ENCODE measurements at places on chromosomes 6 and 20.

GRCh38 chr6:15955484-15955883 is 173.4 kb upstream of the MYLIP start:
- DNase-seq = no peak

GRCh38 chr6:139354189-139354588 is 20.3 kb downstream of the CITED2 start:
- DNase-seq = no peak

DNA sequence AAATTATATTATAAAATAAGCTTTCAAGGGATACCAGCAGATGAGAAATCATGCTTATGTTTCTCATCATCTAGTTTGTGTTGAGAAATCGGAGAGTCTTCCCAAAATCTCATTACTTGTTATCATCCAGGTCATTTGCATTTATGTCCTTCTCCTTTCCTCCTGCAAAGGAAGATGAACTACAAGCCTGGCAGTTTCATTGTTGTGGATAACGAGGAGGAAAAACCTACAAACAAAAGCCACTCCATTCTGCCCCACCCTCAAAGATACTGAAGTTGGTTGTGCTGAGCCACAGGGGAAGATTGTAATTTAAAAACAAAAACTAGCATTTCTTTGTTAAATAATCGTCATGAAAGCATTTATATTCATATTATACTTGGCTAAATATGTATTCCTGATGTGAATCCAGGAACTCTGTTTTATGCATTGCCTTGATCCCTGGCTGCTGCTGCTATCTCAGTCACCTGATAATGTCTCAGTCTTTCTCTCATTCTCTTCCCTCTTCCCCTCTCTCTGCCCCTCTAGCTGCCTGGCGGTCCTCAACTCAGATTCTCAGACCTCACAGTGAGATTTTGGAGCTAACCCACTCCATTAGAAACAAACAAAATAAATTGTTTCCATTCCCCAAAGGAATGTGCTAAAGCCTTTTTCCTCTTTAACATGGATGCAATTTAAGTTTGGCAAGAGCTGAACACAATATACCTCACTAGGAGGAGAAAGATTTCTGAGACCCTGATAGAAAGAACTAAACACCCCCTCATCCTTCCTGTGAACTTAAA is 185.3 kb downstream of the ADAT2 start:
- no peak for DNase-seq

GRCh38 chr6:78771586-78771985 is 95.8 kb upstream of the IRAK1BP1 start:
- DNase-seq = no peak

DNA sequence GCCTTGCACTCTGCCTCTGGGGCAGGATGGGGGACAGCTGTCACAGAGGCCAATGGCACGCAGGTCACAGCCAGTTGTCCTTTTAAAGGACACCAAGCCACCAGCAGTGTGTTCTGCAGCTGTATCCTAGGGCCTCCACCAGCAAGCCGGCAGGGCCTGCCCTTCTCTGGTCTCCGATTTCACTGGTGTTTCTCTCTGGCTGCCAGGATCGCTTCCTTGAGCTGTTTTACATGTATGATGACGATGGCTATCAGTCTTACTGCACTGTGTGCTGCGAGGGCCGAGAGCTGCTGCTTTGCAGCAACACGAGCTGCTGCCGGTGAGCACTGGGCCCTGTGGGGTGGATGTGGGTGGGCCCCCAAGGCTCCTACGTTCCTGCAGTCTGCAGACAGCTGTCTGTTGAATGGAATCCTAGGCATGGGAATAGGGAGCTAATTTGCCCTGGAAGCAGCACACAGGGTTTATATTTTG is 22.7 kb upstream of the MAPRE1 start:
- DNase-seq = no peak

DNA sequence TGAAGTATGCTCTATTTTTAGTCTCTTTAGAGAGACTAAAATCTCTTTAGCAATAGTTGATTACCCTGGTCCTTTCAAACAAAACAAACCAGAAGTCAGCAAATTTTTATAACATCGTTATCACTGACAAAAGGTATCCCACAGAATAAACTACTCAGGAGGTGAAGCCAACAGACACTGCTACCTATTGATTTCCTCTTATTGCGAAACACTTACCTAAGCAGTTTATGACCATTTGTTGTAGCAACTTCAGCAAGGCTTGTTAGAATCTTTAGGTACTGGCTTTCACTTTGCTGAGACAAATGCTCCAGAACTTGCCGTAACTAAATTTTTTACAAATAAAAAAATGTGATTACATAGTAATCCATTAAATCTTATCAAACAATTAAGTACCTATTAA is 64.4 kb downstream of the HACE1 start:
- DNase-seq = no peak

- DNase-seq = no peak
Measured at GRCh38 chr20:7758406-7758805, 181.9 kb downstream of the HAO1 start.

- no peak for DNase-seq
Measured at GRCh38 chr20:47724396-47724795, 60.9 kb downstream of the SULF2 start.

DNA sequence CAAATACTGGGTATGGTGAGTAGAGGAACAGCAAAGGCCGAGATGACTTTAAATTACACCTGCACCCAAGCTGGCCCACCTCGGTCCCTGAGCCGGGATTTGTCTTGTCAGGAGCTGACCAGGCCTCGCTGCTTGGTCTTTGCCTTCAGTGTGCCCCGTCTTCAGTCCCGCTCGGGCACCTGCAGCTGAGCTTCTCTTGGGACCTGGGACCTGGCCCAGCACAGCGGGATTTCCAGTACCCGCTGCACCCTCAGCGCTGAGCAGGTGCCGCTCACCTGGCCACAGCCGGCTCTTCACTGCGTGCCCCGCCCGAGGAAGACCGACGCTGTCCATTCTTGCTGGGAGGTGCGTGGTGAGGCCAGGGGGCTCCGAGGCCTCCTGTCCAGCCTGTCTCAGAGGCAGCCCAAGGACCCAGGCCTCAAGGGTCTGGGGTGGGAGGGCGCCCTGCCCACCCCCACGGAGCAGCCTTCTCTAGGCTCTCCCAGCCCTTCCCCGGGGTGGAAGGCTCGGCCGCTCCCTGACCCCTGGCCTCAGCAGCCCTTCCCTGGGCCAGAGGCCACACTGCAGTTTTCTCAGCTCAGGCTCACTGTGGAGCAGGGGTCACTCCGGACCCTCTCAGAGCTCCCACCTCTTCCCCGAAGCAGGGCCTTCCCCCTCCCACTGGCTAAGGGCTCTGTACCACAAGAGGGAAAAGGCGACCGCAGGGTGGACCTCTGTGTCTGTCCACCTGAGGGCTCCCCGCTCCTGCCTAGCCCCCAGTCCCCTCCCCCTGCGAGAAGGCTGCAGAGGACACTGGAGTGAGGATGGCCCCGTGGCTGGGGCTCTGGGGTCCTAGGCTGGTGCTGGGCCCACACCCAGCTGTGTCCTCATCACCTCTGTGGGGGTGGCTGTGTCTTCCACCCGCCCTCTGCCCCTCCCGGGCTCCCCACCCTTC is 119.3 kb downstream of the RNASET2 start:
- DNase-seq = no peak

DNA sequence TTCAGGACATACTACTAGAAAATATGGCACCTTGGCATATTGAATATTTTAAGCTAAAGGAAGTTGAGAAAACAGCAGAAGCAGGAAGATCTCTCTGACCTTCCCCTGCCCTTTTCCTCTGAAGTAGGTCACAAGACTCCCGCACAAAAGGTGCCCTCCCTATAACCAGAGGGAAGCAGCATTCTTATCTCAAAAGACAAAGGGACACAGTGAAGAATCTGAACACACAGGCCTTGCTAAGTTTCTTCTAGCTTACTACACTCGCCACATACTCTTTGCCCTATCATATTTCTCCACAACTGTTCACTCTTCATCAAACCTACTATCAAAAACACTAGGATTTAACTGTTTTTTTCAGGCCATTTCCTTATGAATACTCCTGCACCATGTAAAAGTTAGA is 151.2 kb downstream of the ELOVL4 start:
- DNase-seq = no peak

DNA sequence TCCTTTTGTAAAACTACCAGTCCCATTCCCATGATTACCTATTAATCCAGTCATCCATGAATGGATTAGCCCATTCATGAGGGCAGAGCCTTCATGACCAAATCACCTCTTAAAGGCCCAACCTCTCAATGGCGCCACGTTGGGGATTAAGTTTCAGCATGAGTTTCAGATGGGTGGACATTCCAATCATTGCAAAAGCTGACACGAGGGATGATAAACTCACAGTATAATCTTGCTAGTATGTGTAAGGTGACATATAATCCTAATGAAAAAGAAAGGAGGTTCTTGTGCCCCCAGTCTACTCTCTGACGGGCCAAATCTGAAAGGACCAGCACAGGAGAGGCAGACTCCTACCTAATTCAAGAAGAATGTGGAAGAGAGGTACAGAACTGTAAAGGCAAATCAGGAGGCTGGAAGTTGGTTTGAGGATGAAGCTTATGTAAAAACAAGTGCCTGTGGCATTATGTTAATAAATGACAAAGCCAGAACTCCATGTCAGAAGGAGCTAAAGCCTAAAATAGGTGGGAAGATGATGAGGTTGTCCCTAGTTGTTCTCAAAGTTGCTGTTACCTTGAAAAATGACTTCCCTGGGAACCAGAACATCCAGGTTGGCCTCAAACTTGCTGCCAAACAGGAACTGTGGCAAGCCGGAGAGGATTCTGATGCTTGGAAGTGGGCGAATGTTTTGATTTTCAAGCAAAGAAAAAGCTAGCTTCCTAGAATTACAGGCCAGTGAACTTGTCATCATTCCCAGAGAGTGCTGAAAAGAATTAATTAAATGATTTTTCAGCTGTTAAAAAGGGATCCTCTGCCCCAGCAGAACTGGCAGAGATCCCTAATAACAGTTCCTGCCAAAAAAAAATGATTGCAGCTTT is 106.5 kb upstream of the TIAM2 start:
- DNase-seq = no peak

DNA sequence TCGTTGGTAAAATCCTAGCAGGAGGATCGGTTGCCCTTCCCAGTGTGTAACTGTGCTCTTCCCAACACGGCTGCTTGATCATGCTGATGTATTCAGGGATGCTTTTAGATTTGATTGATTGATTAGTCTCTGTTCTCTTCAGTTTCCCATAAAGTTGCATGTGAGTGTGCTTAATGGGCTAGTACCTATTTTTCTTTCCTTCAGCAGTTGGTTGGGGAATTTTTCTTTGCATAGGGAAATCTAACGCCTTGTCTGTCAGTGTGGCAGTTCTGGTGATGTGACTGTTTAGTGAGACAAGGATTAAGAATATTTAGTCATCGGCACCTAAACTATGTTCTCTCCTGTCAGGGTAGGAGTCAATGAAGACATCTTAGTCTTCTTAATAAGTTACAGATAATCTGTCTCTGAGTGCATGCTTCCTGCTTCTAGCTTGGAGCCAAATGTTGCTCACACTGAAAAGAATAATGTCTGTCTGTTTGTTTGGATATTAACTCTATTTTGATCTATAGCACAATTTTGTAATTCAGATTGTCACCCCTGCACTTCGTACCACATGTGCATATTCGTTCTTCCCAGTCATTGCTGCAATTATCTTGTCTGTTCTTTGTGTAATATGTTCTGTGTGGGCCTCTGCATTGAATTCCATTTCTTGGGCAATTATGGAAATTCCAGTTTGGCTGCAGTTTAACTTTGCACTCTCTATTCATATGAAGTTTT is 169.9 kb downstream of the EDN1 start:
- DNase-seq = no peak

DNA sequence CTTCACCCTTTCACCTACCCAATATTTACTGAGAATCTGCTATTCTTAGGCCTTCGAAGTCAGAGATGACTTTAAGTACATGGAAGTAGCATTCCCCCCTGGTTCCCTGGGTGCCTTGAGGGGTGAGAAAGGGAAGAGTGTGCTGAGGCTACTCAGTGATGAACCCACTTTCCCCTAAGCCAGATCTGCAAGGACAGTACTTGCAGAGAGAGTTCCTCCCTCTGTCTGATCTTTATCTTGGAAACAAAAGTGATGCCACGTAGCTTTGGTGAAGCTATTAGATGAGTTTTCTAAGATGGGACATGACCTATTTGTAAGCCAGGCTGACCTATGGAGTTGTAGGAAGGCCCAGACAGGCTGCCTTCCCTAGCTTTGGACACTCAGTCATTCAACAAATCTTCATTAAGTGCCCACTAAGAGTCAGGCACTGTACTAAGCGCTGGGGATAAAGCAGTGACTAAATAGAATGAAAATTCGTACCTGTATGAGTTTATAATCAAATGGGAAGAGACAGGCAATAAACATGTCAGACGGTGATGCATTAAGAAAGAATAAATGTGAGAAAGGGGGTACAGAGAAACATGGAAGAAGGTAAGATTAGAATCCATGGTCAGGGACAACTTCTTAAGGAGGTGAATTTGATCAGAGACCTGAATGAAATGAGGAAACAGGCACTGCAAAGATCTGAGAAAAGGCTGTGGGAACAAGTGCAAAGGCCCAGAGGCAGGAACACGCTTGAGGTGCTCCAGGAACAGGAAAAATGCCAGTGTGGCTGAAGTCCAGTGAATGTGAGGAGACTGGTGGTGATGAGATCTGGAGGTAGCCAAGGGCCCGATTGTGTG is 42.2 kb downstream of the BCL2L1 start:
- DNase-seq = no peak

- no peak for DNase-seq
Measured at GRCh38 chr6:113750151-113750855, 106.8 kb upstream of the MARCKS start.

GRCh38 chr20:24935766-24936525 is 13.1 kb upstream of the CST7 start:
- DNase-seq = no peak

DNA sequence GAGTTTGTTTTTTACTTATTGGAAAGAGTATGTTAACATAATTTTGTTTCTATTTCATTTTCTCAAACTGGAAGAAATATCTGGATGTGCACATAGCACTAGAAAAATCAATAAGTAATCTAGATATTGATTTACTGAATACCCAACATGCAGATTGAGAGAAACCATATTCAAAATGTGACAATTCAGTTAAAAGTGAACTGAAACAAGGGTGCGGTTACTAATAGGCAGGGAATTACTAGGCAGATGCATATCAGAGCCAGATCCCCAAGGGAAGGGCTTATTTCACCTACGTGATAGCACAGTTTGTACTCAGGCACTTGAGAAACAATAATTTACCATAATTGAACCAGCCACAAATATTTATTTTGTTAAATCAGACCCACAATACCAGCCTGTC is 493.1 kb upstream of the FLRT3 start:
- DNase-seq = no peak

DNA sequence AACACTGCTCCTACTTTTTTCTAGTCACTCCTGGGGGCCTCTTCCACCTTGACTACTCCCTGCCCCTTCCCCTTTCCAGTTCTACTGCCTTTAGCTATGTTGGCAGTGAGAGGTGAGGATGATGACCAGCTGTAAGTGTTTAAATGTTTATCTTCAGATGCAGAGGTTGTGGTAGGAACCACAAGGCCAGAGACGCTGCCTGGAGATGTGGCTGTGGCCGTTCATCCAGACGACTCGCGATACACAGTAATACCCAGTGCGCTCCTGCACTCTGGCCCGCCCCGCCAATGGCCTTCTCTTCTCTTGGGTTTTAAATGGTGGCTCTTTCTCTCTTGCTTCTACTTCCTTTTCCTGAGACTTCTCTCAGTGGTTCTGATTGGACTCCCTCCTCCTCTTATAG is 4.6 kb downstream of the VARS2 start:
- DNase-seq = no peak

- no peak for DNase-seq
Measured at GRCh38 chr6:150410906-150411305, 42.1 kb downstream of the IYD start.
